ENCODE measurements at places on chromosomes 4 and X.

GRCh38 chrX:153667956-153668396, 5.6 kb downstream of the PNCK start:
- peak; percentile 88 for DNase-seq

GRCh38 chrX:7614616-7615015, 228.4 kb upstream of the VCX start:
- no peak for DNase-seq

DNA sequence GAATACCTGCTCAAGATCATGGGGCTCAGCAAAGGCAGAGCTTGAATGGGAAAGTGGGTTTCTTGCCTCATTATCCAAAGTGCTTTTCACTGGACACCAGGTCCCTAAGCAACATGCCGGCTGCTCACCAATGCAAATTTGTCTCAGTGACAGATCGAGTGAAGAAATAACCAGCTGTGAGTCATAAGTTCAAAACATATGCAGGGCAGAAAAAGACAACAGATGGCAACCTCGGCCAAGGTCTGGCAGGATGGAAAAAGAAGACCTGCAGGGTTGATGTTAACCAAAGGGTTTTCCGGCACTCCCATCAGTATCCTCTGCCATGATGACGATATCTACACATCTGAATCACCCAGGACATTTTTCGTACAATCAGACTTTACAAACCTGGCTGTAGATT, 124.1 kb downstream of the AFAP1 start:
- no peak for DNase-seq

- peak; percentile 46 for DNase-seq
Measured at GRCh38 chr4:73978886-73979285, 2.9 kb downstream of the PF4 start.

- no peak for DNase-seq
Measured at GRCh38 chrX:113001836-113002235, 161.2 kb upstream of the AMOT start.

DNA sequence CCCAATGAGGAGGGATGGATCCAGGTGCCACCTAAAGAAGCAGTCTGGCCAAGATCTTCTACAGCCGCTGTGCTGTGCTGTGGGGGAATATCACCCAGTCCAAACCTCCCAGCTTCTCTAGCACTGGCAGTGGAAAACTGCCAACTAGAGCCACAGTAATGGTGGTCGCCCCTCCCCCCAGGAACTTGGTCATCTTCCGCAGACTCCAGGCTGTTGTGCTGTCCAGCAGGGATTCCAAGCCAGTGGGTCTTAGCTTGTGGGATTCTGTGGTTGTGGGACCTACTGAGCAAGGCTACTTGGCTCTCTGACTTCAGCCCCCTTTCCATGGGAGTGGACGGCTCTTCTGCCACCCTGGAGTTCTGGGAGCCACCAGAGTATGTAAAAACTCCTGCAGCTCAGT, 18.2 kb downstream of the GPRASP1 start:
- DNase-seq: no peak

GRCh38 chr4:164239976-164240375, 514.0 kb upstream of the SMIM31 start:
- no peak for DNase-seq

DNA sequence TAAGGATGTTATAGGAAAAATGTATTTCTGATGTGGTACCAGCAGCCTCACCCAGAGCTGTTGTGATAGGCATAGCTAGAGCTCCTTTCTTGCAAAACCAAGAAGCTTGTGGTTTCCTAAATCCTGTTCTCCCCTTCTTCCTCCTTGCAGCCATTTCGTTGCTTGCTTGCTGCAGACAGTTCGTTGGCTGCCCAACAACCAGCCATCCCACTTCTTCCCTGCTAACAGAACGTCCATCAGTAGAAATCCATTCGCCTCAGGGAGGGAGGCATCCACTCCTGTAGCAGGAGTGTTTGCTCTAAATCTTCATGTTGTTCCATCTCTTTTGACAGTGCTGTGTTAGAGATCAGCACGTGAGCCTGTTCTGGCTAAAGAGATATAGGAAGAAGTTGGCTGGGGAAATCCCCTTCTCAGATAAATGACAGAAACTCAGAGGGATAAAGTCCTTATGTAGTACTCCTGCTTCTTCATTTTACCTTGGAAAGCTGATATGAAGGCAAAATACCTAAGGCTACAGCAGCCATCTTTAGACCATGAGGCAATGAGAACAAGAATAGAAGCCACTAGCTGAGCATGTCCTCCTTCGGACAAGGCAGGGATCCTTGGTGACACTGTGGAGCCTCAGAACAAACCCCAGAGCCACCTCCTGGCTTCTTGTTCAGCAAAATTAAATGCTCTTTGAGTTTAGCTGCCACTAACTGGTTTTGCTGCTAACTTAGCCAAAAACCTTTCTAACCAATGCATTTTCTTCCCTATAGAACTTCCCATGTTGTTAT, 68.4 kb upstream of the RELL1 start:
- DNase-seq: no peak

DNA sequence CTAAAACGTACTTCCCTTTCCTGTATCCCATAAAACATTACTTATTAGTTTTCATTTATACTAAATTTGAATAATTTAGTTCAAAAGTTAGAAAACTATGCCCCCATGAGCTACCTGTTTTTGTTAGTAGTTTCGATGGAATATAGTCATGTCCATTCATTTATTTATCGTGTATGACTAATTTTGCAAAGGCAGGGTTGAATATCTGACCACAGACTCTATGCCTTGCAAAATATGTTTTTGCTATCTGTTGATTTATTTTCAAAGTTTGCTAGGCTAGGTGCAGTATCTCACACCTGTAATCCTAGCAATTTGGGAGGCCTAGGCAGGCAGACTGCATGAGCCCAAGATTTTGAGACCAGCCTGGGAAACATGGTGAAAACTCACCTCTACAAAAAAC, 78.4 kb downstream of the PDS5A start:
- DNase-seq: no peak

GRCh38 chr4:105622269-105622668, 69.8 kb downstream of the ARHGEF38 start:
- DNase-seq: no peak

GRCh38 chr4:4869731-4870571, 10.5 kb downstream of the MSX1 start:
- DNase-seq: peak; percentile 33

- DNase-seq: no peak
Measured at GRCh38 chr4:71254451-71255012, 84.3 kb upstream of the SLC4A4 start.

- DNase-seq: no peak
Measured at GRCh38 chr4:104420766-104421165, 73.9 kb downstream of the CXXC4 start.

- no peak for DNase-seq
Measured at GRCh38 chr4:7244331-7244665, 52.0 kb downstream of the SORCS2 start.

- DNase-seq: no peak
Measured at GRCh38 chr4:146235654-146236177, 21.4 kb downstream of the REELD1 start.

- no peak for DNase-seq
Measured at GRCh38 chr4:74967324-74967723, 34.4 kb downstream of the PARM1 start.

GRCh38 chr4:19727141-19727540, 524.6 kb upstream of the SLIT2 start:
- no peak for DNase-seq

DNA sequence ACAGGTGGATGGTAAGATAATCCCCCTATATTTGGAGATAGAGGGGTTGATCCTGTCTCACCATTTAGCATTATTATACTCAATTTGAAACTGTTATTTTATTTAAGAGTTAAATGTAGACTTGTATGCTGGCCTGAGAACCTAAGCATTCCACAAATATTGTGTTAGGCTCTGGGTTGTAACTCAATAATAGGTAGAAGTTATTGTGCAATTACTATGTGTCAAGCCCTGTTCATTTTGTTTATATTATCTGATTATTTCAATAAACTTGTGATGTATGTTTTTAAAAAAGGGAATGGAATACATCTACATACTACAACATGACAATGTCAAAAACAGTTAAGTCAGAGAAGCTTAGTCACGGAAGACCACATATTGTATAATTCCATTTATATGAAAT, 13.6 kb upstream of the TXK start:
- no peak for DNase-seq

- no peak for DNase-seq
Measured at GRCh38 chrX:13257223-13258051, 62.4 kb downstream of the ATXN3L start.

DNA sequence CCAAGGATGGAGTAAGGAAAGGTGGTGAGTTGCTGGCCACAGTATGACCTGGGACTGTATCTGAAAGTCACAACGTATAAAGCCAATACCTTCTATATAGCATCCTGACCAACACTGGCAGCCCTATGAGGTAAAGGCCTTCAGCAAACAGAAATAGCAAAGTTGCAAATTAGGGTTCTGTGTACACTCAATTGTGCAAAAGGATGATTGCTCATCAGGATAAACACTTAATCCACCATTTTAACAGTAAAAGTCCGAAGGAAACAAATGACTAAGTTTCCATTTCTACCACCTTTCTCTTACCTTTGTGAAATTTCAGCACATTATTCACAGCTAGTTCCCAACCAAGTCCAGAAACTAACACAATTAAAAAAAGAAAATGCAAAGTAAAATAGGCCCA, 1.4 kb upstream of the FNIP2 start:
- DNase-seq: no peak

DNA sequence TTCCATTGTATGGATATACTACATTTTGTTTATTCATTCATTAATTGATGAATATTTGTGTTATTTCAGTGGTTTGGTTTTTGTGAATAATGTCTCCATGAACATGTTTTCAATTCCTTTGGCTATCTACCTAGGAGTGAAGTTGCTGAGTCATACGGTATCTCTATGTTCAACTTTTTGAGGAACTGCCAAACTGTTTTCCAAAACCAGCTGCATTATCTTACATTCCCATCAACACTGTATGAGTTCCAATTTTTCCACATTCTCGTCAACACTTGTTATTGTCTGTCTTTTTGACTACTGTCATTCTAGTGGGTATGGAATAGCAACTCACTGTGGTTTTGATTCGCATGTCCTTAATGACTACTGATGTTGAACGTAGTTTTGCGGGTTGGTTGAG, 388.6 kb upstream of the MAGEB2 start:
- no peak for DNase-seq

- no peak for DNase-seq
Measured at GRCh38 chr4:138341739-138342415, 99.7 kb upstream of the SLC7A11 start.

DNA sequence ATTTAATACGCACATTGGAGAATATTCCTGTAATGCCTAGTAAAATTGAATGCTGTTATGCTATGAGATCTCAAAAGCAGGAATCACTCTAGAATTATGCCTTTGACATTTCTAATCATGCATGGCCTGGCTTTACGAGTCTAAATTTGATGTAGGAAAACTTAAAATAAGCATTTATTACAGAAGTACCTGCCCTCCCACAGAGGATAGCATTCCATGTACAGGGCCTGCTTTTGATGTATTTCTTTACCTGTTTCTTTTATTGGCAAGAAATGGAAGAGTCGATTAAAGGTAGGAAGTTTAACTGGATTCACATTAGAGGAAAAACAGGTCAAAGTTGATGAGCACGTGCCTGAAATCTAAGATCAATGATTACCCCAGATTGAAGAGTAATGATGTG, 219.5 kb downstream of the PCDH7 start:
- DNase-seq: no peak

DNA sequence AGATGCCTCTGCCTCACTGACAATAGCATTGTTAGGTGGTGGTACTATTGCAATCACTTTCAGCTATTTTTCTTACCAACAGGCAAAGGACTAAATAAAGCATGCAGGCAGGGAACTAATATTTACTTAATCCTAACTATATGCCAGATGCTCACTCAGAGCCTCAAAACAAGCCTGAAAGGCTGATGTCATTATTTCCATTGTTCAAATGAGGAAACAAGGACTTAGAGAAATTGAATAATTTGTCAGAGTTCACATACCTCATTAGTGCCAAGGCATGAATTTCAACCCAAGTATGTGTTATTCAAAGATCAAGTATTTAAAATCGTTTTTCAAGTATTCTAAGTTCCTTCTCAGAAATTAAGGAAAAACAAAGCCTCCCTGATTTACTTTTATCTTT, 374.9 kb upstream of the TECRL start:
- DNase-seq: no peak

DNA sequence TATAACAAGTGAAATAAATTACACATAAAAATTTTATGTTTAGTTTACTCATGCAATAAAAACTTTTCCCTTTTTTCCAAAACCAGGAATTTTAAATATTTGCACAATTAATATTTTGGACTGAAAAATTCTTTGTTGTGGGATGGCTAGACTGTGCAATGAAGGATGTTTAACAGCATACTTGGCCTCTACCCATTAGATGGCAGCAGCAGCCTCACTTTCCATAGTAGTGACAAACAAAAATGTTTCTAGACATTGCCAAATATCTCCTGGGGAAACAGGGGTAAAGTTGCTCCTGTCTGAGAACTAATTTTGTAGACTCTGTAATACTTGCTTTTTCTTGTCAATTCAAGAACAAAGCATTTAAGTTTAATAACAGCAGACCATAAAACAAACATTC, 49.8 kb downstream of the SCLT1 start:
- peak; percentile 10 for DNase-seq

- DNase-seq: no peak
Measured at GRCh38 chr4:185036842-185037241, 18.6 kb downstream of the HELT start.

GRCh38 chrX:12794654-12795053, 3.4 kb downstream of the PRPS2 start:
- DNase-seq: no peak

DNA sequence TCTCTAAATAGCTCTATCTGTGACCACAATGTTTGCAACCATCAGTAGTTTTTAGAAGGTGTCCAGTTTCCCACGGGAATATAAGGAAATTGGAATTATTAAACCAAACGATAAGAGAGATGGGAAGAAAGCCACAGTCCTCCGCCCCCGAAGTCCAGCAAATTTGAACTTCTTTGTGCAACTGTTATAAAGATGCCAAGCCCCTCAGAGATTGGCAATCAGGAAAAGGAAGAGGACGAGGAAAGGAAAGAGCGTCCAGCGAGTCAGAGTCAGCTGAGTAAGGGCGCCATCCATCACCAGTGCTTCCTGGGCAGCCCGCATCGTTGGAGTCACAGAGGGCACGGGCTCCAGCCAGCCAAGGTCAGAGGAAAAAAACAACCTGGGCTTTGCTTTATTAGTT, 35.7 kb downstream of the LDB2 start:
- no peak for DNase-seq

GRCh38 chr4:149008415-149009025, 566.3 kb upstream of the NR3C2 start:
- DNase-seq: no peak

- no peak for DNase-seq
Measured at GRCh38 chr4:7970361-7970946, 30.8 kb upstream of the AFAP1 start.

DNA sequence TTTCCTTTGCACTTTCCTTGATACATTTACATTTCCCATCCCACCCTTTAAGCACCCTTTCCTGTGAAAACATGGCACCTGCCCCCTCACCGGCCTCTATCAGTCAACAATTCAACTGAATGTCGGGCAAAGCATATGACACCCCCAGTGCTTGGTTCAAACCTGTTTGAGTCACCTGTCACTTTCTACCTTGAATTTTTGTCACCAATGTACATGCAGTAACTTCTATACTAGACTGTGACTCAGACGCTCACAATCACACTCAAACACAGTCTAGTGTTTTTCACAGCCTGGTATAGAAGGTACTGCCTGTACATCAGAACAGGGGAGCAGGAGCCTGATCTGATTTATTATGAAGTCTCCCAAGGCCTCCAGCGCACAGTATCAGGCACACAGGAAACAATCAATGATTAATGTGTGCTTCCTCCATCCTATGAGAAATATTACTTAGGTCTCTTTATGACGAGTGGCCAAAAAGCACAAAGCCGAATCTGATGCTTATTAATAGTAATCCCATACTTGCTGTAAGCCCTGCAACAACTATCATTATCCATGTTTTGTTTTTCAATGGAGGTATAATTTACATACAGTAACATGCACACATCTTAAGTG, 49.2 kb upstream of the FAM9C start:
- no peak for DNase-seq
